ENCODE measurements at places on chromosomes 4 and X. TPM values are rescaled to one million over a fixed set of nuclear protein-coding genes. Genes with fewer than 3 reads are reported as not detected.

Gene CCKAR
- total RNA-seq: 0.89 TPM

Gene CCDC149
- total RNA-seq: 8.6 TPM

Gene ATOH1
- total RNA-seq: not detected

Gene BTC
- not detected for total RNA-seq

- no peak overlapping the region for H3K4me3 ChIP-seq
- H3K36me3 ChIP-seq: no peaks in the 10 kb centered on the region
- no peak for DNase-seq
- no peaks in the 10 kb centered on the region for H3K4me1 ChIP-seq
- no peak overlapping the region for H3K27ac ChIP-seq
Measured at GRCh38 chr4:172857026-172857425, 311.6 kb upstream of the GALNT7 start.

DNA sequence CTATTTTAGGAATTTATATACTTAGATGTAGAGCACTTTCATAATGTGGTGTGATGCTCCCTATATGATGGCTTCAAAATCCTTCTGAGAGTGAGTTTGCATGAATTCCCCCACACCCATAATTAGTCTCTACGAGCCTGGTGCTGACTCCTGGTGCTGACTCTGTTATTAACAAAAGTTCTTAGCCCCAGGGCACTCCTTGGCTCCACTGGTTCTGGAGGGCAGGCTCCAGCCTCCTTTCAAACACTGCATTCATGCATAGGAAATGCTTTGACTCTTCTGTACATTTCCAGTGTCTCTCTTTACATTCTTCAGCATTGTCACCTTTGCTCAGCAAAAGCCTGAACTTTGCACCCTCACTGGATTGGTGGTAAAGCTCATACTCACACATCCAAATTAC, 64.0 kb downstream of the LNX1 start:
- peak overlapping the region; percentile 37 for H3K27ac ChIP-seq
- no peaks in the 10 kb centered on the region for H3K36me3 ChIP-seq
- H3K4me1 ChIP-seq: peaks cover 23% of the 10 kb centered on the region
- H3K4me3 ChIP-seq: no peak overlapping the region
- no peaks in the 10 kb centered on the region for H3K27me3 ChIP-seq

- H3K36me3 ChIP-seq: no peaks in the 10 kb centered on the region
- no peaks in the 10 kb centered on the region for H3K4me1 ChIP-seq
- no peak overlapping the region for H3K27ac ChIP-seq
- peak; percentile 10 for DNase-seq
Measured at GRCh38 chrX:100973411-100973810, 3.9 kb downstream of the ARL13A start.

DNA sequence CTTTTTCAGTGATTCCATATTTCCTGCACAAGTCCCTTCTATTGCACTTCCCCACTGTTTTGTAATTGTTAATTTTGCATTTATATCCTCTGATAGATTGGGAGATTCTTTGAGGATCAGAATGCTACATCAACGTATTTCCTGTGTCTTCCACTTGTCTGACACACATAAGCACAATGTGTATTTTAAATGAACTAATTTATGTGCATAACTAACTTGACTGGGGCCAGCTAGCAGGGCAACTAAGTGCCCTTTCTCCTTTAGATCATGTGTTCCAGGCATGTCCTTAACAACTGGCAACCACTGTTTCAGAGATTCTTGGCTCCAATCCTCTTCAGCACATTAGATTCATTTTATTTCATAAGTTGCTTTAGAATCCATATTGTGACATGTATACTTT, 15.7 kb upstream of the UCP1 start:
- DNase-seq: no peak
- H3K27me3 ChIP-seq: peaks cover 4% of the 10 kb centered on the region
- no peaks in the 10 kb centered on the region for H3K36me3 ChIP-seq
- no peak overlapping the region for H3K4me3 ChIP-seq
- H3K4me1 ChIP-seq: no peaks in the 10 kb centered on the region

- DNase-seq: no peak
- no peaks in the 10 kb centered on the region for H3K4me1 ChIP-seq
- no peak overlapping the region for H3K27ac ChIP-seq
- no peaks in the 10 kb centered on the region for H3K27me3 ChIP-seq
- H3K36me3 ChIP-seq: no peaks in the 10 kb centered on the region
Measured at GRCh38 chr4:183366206-183366835, 44.1 kb upstream of the CLDN24 start.

DNA sequence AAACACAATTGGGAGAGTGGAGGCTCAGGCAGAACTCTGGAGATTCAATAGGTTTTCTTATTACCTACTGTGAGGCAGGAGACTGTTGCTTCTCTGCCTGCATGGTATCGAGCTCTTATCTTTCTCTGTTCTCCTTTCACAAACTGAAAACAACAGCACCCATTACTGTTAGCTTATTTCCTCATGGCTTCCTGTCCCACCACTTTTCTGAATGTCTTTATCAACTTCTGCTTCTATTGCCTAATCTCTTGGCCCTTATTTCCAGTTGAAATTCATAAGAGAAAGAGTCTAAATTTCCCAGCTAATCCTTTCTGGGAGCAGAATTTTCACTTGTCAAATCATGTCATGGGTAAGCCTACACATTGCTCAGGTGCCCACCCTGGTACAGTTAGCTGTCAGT, 46.8 kb upstream of the NDST3 start:
- no peaks in the 10 kb centered on the region for H3K36me3 ChIP-seq
- DNase-seq: no peak
- H3K4me3 ChIP-seq: no peak overlapping the region
- H3K27ac ChIP-seq: no peak overlapping the region

- H3K36me3 ChIP-seq: no peaks in the 10 kb centered on the region
- no peak overlapping the region for H3K27ac ChIP-seq
- H3K4me1 ChIP-seq: no peaks in the 10 kb centered on the region
- no peaks in the 10 kb centered on the region for H3K27me3 ChIP-seq
- no peak overlapping the region for H3K4me3 ChIP-seq
- peak; percentile 50 for DNase-seq
Measured at GRCh38 chr4:33160126-33160525, 2440.0 kb downstream of the PCDH7 start.

DNA sequence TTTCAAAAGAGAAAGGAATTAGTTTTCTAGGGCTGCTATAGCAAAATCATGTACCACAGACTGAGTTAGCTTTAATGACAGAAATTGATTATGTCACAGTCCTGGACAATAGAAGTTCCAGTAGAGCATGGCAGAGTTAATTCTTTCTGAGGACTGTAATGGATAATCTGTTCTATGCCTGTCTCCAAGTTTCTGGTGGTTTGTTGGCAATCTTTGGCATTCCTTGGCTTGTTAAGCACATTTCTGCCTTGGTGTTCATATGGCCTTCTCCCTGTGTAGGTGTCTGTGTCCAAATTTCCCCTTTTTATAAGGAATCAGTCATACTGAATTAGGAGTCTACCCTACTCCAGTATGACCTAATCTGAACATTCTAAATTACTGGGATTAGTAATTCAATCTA, 336.1 kb upstream of the PABPC4L start:
- peaks cover 3% of the 10 kb centered on the region for H3K4me1 ChIP-seq
- H3K27ac ChIP-seq: no peak overlapping the region
- H3K27me3 ChIP-seq: no peaks in the 10 kb centered on the region
- no peak overlapping the region for H3K4me3 ChIP-seq
- DNase-seq: no peak

DNA sequence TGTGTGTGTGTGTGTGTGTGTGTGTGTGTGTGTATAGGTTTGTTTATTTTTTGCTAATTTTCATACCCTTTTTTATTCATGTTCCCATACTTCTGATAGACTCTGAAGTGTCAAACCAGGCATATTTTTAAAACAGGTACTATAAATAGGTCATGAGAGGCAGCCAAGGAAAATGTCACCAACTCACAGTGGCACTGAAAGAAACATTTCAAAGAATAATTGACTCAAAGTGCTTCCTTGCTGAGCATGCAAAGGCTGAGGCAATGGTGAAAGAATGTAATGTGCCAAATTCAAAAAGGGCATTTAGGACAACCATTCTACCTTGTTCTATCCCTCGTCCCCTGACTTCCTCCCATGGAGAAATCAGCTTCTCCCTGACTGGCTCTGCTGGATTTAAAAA, 95.5 kb downstream of the EIF4E start:
- no peak overlapping the region for H3K4me3 ChIP-seq
- H3K4me1 ChIP-seq: peaks cover 14% of the 10 kb centered on the region
- peak; percentile 75 for DNase-seq
- H3K27me3 ChIP-seq: no peaks in the 10 kb centered on the region

GRCh38 chr4:137966504-137966903, 275.6 kb downstream of the SLC7A11 start:
- H3K36me3 ChIP-seq: no peaks in the 10 kb centered on the region
- no peak overlapping the region for H3K4me3 ChIP-seq
- H3K4me1 ChIP-seq: no peaks in the 10 kb centered on the region
- H3K27me3 ChIP-seq: no peaks in the 10 kb centered on the region

DNA sequence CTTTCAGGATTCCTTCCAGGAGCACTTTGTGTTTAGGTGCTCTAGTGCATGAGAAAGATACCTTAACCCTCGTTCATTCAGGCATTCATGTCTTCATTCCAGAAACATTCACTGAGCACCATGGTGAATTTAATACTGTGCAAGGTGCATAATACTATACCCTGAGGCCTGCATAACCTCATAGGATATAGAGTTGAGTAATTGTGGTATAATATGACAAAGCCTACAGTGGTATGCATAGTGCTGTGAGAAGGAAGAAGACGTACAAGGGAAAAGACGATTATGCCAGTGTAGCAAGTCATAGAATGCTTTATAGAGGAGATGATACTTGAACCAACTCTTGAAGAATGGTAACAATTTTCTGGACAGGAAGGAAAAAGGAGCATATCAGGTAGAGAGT, 34.3 kb downstream of the MTM1 start:
- H3K36me3 ChIP-seq: no peaks in the 10 kb centered on the region
- no peaks in the 10 kb centered on the region for H3K27me3 ChIP-seq
- no peak overlapping the region for H3K27ac ChIP-seq
- no peak for DNase-seq
- no peaks in the 10 kb centered on the region for H3K4me1 ChIP-seq

- no peak overlapping the region for H3K4me3 ChIP-seq
- no peaks in the 10 kb centered on the region for H3K4me1 ChIP-seq
- H3K36me3 ChIP-seq: no peaks in the 10 kb centered on the region
- DNase-seq: peak; percentile 90
Measured at GRCh38 chr4:85005865-85006377, 39.4 kb upstream of the WDFY3 start.

DNA sequence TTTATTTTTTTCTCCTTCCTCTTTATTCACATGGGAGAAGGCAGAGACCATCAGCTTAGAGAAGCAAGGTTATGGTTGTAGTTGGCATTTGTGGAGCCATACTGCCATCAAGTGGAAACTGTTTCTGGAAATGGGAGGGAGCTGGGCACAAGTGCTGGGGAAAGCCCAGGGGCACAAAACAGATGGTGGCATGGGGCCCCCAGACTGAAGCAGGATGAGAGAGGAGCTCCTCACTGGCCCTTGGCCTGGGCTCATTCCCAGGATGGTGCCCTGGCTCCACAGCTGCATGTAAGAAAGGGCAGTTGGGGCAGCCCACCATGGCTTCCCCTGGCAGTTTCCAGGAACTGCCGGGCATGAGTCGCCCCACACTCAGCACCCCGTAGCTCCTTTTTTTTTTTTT, 59.2 kb downstream of the NBDY start:
- no peaks in the 10 kb centered on the region for H3K4me1 ChIP-seq
- H3K36me3 ChIP-seq: no peaks in the 10 kb centered on the region
- no peak overlapping the region for H3K27ac ChIP-seq
- no peak overlapping the region for H3K4me3 ChIP-seq

- H3K27ac ChIP-seq: no peak overlapping the region
- no peaks in the 10 kb centered on the region for H3K27me3 ChIP-seq
- no peak overlapping the region for H3K4me3 ChIP-seq
- no peaks in the 10 kb centered on the region for H3K4me1 ChIP-seq
- no peak for DNase-seq
- H3K36me3 ChIP-seq: no peaks in the 10 kb centered on the region
Measured at GRCh38 chrX:55638933-55639332, 15.7 kb downstream of the FOXR2 start.

DNA sequence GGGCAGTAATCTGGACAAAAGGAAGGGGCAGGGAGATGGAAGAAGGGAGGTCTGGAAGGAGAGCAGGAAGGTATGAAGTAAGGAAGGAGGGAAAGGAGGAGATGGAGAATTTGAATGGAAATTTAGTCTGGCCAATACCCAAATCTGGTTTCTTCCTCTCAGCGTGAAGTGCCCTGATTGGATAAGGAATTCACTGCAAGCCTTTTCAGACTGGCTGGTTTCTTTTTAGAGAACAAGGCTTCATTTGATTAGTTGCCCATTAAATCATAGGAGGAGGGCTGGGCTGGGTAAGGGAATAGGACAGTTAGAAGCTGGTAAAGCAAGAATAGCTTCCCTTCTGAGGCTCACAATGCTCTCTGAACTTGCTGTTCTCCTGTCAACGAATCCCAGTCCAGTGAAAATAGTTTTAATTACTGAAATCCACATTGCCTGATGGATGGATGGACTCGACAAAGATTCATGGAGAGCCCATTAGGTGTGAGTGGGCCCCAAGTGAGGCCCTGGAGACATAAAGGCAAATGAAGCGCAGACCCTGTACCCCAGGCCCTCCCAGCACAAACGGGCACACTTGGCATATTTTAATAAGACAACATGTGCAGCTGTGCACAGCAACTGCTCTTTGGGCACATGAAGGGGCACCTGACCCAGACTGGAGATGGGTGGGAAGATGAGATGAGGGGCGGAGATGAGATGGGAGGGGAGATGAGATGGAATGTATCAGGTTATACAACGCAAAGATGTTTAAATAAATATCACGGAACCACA, 347.1 kb upstream of the GATB start:
- no peaks in the 10 kb centered on the region for H3K36me3 ChIP-seq
- no peak overlapping the region for H3K27ac ChIP-seq
- peaks cover 27% of the 10 kb centered on the region for H3K4me1 ChIP-seq
- DNase-seq: no peak
- H3K27me3 ChIP-seq: no peaks in the 10 kb centered on the region

DNA sequence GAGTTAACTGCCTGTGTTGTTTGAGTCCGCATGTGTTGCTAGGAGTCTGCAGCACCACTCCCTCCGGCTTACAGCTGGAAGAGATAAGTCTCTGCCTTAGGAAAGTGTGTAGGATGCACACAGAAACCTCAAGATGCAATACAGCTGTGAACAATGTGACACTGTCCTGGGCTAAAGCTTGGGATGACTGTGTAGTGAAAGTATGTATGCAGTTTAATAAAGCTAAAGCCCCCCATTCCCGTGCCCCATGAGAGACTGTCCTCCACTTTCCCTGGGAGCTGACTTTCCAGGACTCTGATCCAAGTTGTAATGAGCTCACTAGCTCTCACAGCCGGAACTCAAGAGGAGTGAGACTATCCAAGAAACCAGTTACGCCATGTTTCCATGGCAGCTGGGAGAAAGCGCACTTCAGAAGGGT, 156.6 kb upstream of the FTHL17 start:
- no peak overlapping the region for H3K27ac ChIP-seq
- no peaks in the 10 kb centered on the region for H3K4me1 ChIP-seq
- peak; percentile 88 for DNase-seq
- H3K4me3 ChIP-seq: no peak overlapping the region
- H3K36me3 ChIP-seq: no peaks in the 10 kb centered on the region

GRCh38 chr4:145177511-145177905, 2.9 kb downstream of the OTUD4 start:
- peak overlapping the region; percentile 90 for H3K4me3 ChIP-seq
- peak; percentile 54 for DNase-seq
- H3K27me3 ChIP-seq: no peaks in the 10 kb centered on the region
- peak overlapping the region; percentile 94 for H3K27ac ChIP-seq

GRCh38 chrX:111505783-111506182, 5.7 kb upstream of the SERTM2 start:
- H3K4me3 ChIP-seq: no peak overlapping the region
- H3K27me3 ChIP-seq: no peaks in the 10 kb centered on the region

- H3K4me3 ChIP-seq: no peak overlapping the region
- no peak overlapping the region for H3K27ac ChIP-seq
- H3K36me3 ChIP-seq: no peaks in the 10 kb centered on the region
- H3K4me1 ChIP-seq: no peaks in the 10 kb centered on the region
- DNase-seq: no peak
- H3K27me3 ChIP-seq: no peaks in the 10 kb centered on the region
Measured at GRCh38 chr4:40600850-40601249, 28.8 kb downstream of the RBM47 start.
